Renal cortex interstitium (tissue), 15 donors: ENCODE measurements at places on chromosomes 7 and 10.
A peak's percentile ranks its signal among the peaks of the same experiment; 100 is the strongest.

GRCh38 chr7:42237811-42238541 lies 967 bp upstream of the GLI3 start:
- no peak for DNase-seq

GRCh38 chr7:26043801-26044200 lies 108.2 kb upstream of the NFE2L3 start:
- DNase-seq, result no peak

- DNase-seq, result no peak
These were observed 143.2 kb upstream of the ANK3 start for GRCh38 chr10:60532696-60533468.

GRCh38 chr7:142331941-142332340 lies 74.1 kb upstream of the PRSS58 start:
- no peak for DNase-seq

DNA sequence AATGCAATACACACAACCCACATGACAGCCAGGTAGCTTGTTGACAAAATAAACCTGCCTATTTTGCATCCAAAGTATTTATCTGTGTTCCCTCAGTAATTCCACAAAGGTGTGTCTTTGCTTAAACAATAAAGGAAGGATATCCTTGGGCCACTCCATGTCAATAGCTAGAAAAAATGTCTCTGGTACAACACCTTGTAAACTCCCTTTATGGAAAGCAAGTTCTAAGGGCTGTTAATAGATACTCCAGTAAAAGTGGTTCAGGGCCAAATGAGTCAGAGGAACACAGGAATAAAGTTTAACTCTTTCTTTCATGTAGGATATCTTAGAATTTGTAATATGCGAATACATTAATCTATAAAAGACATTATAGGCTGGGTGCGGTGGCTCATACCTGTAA lies 96.9 kb upstream of the LRRTM3 start:
- no peak for DNase-seq

GRCh38 chr10:120483651-120484301 lies 26.7 kb downstream of the PLPP4 start:
- DNase-seq, result no peak

DNA sequence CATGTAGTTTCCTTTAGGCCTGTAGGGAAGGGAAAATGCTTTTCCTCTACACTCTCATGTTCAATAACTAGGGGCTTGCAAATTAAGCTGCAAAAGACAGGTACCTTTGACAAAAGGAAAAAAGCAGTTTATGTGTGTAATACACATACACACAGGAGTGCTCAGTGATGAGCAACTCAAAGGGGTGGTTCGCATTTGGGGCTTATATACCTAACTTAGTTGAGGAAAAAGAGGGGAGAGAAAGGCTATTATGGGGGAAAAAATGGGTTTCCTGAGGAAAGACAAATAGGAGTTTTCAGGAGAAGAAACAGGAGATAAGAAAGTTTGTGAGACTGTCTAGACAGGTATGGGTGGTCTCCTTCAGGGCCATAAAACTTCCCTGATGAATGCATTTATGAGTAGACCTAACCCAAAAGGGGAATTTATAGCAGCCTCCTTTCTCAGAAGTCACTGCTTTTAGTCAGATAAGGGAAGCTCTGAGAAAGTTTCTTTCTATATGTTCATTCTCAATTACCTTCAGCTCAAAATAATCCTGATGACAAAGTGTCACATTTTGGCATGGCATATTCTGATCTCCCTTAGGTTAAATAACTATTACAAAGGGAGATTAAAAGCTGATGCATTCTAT lies 55.2 kb upstream of the EZH2 start:
- no peak for DNase-seq

DNA sequence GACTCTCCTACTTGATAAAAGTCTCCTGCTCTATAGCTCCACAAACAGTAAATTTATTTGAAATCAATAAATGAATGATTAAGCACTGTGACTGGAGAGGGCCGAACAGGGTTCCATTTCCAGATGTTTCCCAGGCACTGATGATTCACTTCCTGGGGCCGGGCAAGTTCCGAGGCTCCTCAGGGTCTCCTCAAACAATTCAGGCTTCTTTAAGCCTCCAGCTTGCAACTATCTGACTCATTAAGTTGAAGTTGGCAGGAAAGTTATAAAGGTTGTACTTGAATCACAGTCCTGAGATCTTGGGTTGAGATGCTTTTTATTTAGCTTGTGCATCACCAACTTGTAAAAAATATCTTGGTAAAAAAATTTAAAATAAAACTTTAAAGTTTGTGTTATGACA lies 612.9 kb downstream of the DNAJB6 start:
- DNase-seq, result no peak

GRCh38 chr10:2658780-2659179 lies 408.6 kb upstream of the PFKP start:
- no peak for DNase-seq

DNA sequence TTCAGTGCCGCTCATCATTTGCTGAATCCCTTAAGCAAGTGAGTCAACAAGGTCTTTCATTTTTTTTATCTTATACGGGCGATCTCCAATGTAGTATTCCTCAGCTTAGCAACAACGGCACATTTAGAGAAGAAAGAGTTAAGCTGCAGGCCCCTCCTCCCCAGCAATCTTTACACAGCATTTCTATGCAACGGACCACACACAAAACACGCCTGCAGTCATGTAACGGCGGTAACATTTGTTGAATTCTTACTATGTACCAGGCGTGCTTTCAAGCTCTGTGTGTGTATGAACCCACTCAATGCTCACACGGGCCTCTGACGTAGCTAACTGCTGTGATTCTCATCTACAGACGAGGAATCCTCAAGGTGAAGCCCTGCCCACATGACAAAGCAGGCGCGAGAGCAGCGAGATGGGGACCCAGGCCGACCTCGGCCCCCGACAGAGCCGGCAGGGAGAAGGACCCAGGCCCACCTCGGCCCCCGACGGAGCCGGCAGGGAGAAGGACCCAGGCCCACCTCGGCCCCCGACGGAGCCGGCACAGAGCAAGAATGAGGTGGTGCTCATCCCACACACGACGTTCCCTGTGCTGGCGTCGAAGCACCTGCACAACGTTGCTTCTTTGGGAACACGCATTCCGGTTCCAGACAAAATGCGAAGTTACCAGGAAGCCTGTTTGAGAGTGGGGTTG lies 240.7 kb downstream of the ZMYND11 start:
- DNase-seq, result no peak

DNA sequence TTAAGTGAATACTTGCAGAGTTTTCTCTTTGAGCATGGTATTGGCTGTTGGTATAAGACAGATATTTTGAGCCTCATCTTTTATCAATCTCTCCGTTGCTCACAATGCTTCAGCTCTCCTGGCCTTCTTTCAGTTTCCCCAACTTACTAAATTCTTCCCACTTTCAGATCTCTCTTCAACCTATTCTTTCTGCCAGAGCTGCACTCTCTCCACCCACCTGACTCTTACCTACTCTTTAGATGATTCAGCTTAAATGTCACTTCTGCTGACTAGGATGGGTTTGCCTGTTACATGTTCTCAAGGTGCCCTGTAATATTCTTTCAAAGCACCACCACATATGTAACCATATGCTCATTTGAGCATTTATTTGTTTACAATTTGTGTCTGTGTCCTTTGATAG lies 1.6 kb downstream of the EXOSC1 start:
- DNase-seq, result no peak

DNA sequence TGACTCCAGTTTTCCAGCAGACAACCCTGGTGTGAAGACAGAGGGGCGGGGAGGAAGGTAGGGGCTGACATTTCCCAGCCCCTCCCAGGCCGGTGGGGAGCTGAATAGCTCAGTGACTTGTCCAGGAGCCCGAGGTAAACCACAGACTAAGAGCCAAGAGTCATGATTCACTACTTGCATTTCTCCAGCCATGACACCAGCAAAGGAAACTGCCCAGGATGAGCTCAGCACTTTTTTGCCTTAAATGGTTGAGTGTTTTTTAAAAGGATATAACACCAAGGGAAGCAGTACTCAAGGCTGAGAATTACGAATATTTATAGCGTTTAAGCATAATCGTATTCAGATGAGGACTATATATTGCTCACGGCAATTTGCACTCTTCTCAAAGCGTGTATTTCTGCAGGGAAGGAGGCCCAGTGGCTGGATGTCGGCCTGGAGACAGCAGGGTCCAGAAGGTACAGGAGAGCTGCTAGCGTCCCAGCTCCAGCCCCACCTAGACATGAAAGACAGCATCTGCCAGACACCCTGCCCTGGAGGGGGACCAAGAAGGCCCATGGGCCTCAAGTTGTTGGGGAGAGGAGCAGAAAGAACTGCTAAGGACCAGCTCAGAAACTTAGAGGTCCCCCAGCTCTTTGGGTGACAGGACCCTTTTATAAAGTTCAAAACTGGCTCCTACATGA lies 141.4 kb downstream of the GRID1 start:
- DNase-seq, result no peak

DNA sequence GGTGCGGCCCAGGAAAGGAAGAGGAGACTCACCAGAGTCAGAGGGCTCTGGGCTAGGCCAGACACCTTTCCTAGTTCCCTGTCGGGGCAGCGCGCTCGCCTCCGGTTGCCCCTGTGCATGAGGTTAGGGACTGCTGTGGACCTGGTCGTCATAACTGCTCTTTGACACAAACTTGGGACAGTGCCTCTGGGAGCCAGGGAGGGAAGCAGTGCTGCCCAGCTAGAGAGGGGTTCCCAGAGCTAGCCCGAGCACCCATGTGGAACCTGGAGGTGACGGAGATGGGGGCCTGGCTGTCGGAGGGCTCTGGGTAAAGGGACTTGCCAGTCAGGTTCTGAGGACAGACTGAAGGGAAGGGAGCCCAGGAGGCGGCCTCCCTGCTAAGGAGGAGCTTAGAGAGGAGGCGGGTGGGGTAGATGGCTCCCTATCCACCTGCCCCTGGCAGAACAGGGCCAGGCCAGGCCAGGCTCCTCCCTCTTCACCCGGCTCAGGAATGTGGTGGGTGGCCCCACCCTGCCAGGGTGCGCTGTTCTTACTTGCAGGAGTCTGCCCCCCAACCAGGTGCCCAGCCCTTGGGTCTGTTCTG lies 29.7 kb downstream of the AGAP3 start:
- DNase-seq, result no peak

GRCh38 chr7:124996778-124997177 lies 67.2 kb upstream of the POT1 start:
- no peak for DNase-seq

DNA sequence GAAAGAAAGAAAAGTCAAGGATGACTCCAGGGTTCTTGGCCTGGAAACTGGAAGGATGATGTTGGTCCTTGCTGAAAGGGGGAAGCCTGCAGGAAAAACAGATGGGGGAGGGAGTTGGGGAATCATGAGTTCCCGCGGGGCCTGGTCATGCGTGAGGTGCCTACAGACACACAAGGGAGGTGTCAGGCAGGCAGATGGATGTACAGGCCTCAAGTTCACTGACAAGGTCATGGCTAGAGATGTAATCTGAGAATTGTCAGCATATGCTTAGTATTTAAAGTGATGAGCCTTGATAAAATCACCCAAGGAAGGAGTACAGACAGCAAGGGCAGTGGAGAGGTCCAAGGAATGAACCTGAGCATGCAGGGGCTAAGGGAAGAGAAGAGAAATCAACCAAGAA lies 46.8 kb downstream of the DLG5 start:
- no peak for DNase-seq

- no peak for DNase-seq
These were observed 132.2 kb downstream of the MAD1L1 start for GRCh38 chr7:2100278-2101208.

- no peak for DNase-seq
These were observed 16.1 kb downstream of the PRF1 start for GRCh38 chr10:70586348-70586930.

DNA sequence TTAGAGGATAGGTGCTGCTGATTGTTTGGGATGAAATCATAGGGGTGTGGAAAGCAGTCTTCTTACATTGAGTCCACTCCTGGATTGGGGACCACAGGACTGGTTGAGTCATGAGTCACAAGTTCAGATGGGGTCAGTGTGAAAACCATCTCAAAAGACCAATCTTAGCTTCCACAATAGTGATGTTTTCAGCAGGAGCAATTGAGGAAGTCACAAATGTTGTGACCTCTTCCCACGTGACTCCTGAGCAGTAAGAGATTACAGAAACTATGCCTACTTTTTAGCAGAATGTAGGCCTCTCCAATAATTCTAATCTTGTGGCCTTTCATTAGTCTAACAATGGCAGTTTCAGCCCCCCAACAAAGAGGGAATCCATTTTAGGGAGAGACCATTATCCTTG lies 256.9 kb upstream of the CDC14C start:
- DNase-seq, result no peak

- no peak for DNase-seq
These were observed 194.0 kb downstream of the DOCK4 start for GRCh38 chr7:112012242-112012641.

- DNase-seq, result peak; percentile 3
These were observed 58.4 kb upstream of the MACROH2A2 start for GRCh38 chr10:69994262-69994661.

GRCh38 chr7:45244981-45245380 lies 87.4 kb downstream of the RAMP3 start:
- DNase-seq, result no peak

DNA sequence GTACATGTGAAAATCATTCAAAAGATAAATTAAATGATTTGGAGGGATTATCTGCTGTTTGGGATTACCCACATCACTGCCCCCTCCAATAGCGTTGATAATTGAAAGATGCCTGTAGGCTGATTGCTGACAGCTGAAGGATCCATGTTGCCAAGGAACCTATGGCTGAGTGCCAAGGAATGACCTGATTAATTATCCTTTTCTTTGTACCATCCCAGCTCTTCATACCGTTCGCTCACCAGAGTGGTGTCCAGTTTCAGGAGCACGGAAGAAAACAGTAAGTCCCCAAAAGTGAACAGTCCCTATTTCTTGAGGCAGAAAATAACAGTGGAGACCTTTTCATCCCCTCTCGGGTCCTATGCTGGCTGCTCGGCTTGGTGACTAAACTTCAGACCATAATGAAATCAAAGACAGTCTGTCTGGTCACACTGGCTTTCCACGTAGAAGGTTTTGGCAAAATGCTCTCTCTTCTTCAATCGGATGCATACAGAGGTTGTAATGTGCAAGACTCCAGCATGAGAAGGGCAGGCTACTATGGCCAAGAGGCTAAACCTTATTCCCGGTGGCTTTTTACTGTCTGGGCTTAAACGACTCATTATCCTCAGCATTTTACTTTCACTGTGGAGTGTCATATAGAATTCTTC lies 108.8 kb downstream of the SPAG6 start:
- DNase-seq, result no peak

GRCh38 chr10:110530131-110530831 lies 32.6 kb downstream of the DUSP5 start:
- no peak for DNase-seq

GRCh38 chr10:130761032-130761575 lies 550.4 kb downstream of the TCERG1L start:
- DNase-seq, result no peak

- no peak for DNase-seq
These were observed 240.4 kb downstream of the KIAA1217 start for GRCh38 chr10:24449321-24449740.

DNA sequence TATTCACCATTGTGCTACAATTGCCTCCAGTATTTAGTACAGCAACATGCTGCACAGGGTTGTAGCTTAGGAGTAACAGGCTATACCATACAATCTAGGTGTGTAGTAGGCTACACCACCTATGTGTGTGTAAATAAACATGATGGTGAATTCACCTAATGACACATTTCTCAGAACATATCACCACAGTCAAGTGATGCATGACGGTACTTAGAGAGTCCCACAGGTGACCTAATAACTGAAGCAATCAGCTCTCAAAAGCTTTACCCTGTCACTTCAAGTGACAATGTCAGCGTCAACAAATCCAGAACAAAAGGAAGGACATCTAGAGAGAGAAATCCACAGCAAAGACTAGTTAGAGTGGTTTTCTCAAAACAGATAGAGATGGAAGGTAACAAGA lies 38.8 kb downstream of the CCNJ start:
- no peak for DNase-seq

- no peak for DNase-seq
These were observed 24.2 kb upstream of the MACC1 start for GRCh38 chr7:20241194-20241910.
